ENCODE measurements at places on chromosomes 2 and 18.

DNA sequence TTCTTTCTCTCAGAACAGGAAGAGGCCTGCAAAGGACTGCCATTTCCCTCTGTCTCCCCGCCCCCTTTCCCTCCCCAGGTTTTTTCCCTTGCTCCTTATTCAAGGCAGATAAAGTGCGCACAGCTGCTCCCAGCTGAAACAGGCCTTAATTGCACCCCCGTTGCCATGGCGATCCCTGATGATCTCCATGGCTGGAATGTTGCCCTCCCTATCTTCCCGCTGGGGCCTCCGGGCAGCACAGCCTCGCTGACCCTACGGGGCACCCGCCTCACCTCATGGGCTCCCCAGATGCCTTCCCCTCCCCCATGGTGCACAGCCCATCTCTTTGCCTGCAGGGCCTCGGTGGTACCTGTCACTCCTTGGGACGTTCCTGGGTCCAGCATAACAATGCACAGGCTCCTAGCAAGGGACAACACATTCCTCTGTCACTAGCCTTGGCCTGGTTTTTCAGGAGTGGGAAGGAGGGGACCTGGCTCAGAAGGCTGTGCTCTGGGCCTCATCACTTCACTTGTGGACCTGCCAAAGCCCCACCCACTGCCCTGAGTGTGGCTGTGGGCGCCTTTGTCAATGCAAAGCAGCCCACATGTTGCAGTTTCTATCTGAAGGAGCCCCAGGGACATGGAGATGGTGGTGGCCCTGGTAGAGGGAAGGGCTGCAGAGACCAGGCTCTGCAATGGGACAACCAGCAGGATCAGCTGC lies 115.0 kb downstream of the CELF4 start:
- DNase-seq = no peak

GRCh38 chr2:209960676-209961630 lies 41.5 kb upstream of the RPE start:
- no peak for DNase-seq

DNA sequence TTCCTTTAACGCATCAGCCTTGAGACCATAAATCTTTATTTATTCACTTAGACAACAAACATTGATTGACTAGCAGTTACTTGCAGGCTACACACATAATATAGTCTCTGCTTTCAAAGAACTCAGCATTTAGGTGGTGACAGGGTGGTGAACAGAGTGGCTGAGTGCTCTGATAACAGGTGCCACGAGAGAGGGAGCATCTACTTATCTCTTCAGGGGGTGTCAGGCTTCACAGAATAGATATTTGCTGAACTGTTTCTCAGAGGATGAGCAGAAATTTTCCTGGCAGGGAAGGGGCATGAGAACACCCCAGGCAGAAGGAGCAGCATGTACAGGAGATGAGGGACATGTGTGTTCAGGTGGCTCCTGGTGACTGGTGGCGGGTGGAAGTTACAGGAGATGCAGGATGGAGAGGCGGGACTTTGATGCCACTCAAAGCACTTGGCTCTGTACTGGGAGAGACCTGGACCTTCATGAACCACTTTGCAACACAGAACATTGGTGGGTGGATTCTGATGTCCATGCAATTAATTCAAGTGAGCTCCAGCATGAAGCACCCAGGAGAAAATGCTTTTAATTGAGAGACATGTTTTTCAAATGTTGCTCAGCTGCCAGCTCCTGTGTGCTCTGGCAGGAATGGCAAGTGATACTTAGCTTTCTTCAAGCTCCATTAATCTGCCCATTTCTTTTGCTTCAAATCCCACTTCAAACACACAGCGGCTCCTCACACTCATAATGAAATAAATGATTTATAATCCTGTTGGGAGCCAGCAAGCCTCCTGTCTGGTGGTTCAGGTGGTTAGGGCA lies 248.9 kb downstream of the MYCN start:
- DNase-seq = no peak

GRCh38 chr2:20429528-20429927 lies 17.3 kb upstream of the RHOB start:
- no peak for DNase-seq

DNA sequence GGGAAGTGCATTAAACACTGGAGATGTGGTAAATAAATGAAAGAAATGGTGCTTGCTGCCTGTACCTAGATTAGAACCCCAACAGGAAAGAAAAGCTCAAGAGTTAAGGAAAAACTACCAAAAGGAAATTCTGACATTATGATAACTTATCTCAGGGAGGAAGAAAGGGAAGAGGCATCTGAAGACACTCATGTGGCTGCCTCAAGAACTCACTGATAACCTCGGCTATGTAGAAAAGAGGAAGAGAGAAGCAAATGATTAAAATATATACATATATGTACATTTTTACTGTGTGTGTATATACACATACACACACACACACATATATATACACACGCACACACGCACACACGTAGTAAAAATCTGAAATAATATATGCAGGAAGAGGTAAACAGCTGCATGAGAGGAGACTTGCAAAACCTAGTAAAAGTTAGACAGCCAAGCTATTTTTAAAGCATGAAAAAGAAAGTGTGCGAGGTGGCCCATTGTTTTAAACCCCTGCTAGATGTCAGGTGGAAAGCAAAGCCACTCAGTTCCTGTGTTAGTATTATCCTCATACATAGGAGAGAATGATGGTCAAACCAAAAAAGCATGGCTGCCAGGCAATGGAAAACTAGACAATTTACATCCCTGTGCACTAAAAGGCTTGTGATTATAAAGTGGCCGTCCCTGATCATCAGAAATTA lies 483.0 kb upstream of the NRP2 start:
- no peak for DNase-seq

GRCh38 chr2:148650881-148651280 lies 6.3 kb downstream of the EPC2 start:
- DNase-seq = no peak

DNA sequence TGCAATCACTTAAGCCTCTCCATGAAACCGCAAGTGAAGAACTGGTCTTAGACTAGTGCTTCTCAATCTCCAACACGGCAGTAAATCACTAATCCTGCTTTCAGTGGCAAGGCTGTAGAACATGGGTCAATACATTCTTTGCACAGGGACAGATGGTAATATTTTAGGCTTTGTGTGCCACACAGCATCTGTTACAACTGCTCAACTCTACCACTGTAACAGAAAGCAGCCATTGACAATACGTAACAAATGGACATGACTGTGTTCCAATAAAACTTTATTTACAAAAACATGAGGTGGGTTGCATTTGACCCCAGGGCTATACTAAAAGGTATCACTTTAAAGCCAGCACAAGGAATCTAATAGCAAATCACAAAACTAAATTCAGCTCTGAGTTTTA lies 51.1 kb downstream of the RNF152 start:
- DNase-seq = no peak

DNA sequence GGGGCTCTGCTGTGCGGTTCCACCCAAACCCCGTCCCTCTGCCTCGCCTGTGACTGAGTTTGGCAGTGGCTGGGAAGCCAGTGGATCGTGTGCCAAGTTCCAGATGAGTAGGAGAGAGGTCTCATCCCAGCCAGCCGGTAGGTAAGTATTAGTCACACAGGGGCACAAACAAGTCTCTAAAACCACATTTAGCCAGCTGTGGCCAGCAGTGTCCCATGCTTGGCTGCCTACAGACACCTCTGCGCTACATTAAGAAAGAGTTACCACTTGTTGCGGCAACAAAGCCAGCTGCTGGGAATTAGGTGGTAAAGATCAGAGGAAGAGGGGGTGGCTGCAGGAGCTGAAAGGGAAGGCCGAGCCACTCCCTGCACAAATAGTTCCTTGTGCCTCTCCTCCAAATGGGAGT lies 81.2 kb downstream of the GATA6 start:
- DNase-seq = no peak

- no peak for DNase-seq
Measured at GRCh38 chr2:47429795-47430194, 26.8 kb downstream of the MSH2 start.

GRCh38 chr2:136750065-136750464 lies 15.3 kb upstream of the THSD7B start:
- no peak for DNase-seq

- DNase-seq = no peak
Measured at GRCh38 chr18:48608581-48608980, 69.8 kb downstream of the CTIF start.

- DNase-seq = no peak
Measured at GRCh38 chr2:2810504-2810903, 479.4 kb upstream of the MYT1L start.

Measured in stimulated activated CD8-positive, alpha-beta memory T cell treated with anti-CD3 and anti-CD28 coated beads, Interleukin-12 subunit alpha, Interleukin-12 subunit beta, amount 100 ng/mL, for 4 hours (primary cell).